ENCODE measurements at places on chromosomes 11 and 22.

DNA sequence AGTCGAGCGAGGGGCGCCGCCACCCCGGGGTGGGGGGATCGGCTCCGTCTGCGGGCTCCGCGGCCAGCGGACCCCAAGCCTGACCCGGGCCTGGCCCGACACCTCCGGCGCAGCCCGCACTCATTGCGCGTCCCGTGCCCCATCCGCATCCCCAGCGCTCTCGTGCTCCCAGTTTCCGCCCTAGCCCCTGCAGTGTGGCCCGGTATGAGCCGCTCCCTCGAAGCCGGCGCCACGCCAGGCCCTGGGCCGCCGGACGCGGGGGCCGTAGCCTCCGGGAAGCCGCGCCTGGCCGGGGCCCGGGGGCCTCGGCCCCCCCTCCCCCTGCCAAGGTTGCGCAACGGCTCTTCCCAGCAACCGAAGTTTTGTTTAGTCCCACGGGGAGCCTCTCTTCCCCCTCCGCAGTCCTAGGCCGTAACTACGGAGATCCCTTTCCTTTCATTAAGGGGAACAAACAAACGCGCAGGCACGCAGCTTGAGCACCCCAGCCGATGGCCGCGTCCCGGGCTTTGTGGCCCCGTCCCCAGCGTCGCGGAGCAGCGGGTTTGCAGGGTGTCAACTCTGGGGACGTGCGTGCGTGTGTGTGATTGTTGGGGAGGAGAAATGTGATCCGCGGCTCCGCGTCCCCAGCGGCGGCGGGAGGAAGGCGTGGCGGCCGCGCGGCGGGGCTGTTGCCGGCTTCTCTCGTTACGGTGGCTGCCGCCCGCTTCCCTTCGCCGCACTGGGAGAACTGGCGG lies 883 bp downstream of the HIPK3 start:
- peak; percentile 39 for DNase-seq

DNA sequence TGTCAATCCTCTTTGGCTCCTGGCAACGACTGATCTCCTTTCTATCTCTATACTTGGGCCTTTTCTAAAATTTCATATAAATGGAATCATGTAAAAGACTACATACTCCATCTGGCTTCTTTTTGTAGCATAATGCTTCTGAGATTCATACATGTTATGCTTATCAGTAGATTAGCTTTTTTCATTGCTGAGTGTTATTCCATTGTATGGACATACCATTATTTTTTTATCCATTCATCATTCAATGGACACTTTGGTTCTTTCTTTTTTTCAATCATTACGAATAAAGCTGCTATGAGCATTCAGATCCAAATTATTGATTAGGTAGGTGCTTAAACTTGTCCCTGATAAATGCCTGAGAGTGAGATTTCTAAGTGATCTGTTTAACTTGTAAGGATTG lies 11.7 kb upstream of the ARL14EP start:
- DNase-seq, result no peak

GRCh38 chr11:104897891-104898684 lies at the start of gene CASP12:
CASP12 (minus strand) TSS chr11:104898460.
- DNase-seq, result no peak

- DNase-seq, result no peak
These were observed 70.8 kb downstream of the RAB38 start for GRCh38 chr11:88104408-88104807.

DNA sequence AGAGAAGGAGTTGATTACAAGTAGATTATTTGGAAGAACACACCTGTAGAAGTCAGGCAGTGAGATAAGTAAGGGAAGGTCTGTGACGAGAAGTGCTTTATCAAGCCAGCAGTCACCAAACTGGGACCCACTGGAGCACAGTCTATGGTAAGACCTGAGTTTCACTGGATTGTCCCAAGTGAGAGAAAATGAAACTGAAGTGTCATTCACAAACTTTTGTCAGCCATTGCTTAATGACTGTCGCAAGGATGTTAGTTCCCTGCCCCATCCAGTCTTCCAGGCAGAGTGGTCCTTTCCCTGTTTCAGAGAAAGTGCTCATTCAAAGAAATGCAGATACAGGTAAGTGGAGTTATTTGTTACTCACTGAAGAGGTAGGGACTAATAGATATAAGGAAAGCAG lies 728.0 kb upstream of the TENM4 start:
- no peak for DNase-seq

Measured in stimulated activated CD8-positive, alpha-beta memory T cell treated with anti-CD3 and anti-CD28 coated beads, Interleukin-2, amount 100 ng/mL, for 1 hour (primary cell).